CD4-positive, alpha-beta memory T cell (primary cell): ENCODE measurements at places on chromosomes 12 and 14.

- H3K36me3 ChIP-seq = no peaks in the 10 kb centered on the region
- H3K4me1 ChIP-seq = peaks cover 6% of the 10 kb centered on the region
- no peak overlapping the region for H3K27ac ChIP-seq
- DNase-seq = no peak
- no peak overlapping the region for H3K4me3 ChIP-seq
Measured at GRCh38 chr12:113104953-113105510, 30.5 kb downstream of the RASAL1 start.

DNA sequence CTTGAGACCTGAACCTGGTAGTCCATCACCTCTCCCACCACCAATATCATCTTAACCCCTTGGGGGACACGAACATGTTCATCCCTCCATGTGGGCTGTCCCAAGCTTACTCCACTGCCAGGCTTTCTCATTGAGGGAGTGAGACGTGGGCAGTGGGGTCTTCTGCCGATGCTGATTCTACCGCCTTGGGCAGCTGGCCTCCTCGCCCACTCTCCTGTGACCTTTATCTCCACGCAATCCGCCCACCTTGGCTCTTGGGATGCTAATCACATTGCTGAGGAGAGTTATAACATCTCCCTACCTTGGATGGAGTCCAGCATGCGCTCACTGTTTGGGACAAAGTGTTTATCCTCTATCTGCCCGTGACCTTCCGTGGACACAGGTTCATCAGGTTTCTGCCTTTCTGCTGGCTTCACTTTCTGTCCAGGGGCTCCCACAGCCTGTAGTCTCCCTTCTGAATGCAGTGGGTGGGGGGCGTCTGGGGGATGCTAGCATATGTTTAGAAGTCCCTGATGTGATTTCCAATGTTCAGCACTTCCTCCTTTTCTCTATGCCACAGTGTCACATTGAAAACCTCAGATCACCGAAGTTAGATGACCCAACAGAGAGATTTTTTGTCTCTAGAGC lies 53.2 kb upstream of the ESRRB start:
- no peaks in the 10 kb centered on the region for H3K36me3 ChIP-seq
- H3K27ac ChIP-seq = no peak overlapping the region
- DNase-seq = no peak
- H3K4me1 ChIP-seq = no peaks in the 10 kb centered on the region
- H3K27me3 ChIP-seq = no peaks in the 10 kb centered on the region

DNA sequence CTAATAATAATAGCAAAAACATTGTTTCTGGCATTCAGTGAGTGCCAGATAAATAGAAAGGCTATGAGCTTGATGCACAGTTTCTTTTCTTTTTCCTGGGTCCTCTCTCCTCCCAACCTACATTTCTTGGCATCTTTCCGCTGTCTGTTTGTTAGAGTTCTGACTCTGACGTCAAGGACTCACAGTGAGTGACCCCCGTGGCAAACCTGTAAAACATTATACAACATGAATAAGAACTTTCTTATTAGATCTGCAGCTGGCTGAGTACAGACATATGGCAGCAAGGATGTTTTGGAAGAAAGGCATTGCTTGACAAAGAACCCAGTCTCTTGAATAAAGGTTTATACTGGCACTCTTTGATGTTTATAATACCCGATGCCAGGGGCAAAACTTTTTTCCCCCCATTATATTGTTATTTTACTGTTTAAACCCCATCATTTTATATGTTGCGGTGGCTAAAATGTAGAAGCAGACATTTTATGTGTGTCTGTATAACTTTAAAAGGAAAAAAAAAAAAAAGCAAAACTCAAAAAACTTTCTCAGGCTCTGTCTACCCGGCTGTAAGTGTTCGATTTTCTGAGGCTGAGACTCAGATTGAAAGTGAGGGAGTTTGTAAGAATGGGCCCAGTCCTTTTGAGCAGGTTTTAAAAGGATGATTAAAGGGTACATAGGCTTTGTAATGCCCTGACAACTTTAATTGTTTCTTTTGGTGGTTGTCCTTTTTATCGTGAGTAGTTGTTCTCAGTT lies 159.3 kb downstream of the PDE3A start:
- H3K36me3 ChIP-seq = no peaks in the 10 kb centered on the region
- no peaks in the 10 kb centered on the region for H3K4me1 ChIP-seq
- no peak overlapping the region for H3K4me3 ChIP-seq
- no peak overlapping the region for H3K27ac ChIP-seq

- DNase-seq = no peak
- H3K4me1 ChIP-seq = peaks cover 12% of the 10 kb centered on the region
- H3K36me3 ChIP-seq = no peaks in the 10 kb centered on the region
- no peaks in the 10 kb centered on the region for H3K27me3 ChIP-seq
- no peak overlapping the region for H3K27ac ChIP-seq
- H3K4me3 ChIP-seq = no peak overlapping the region
Measured at GRCh38 chr14:102697501-102697900, 79.7 kb upstream of the TRAF3 start.

GRCh38 chr12:124684496-124684895 lies 117.1 kb upstream of the NCOR2 start:
- H3K4me3 ChIP-seq = no peak overlapping the region
- peaks cover 17% of the 10 kb centered on the region for H3K4me1 ChIP-seq
- H3K36me3 ChIP-seq = no peaks in the 10 kb centered on the region
- no peaks in the 10 kb centered on the region for H3K27me3 ChIP-seq

DNA sequence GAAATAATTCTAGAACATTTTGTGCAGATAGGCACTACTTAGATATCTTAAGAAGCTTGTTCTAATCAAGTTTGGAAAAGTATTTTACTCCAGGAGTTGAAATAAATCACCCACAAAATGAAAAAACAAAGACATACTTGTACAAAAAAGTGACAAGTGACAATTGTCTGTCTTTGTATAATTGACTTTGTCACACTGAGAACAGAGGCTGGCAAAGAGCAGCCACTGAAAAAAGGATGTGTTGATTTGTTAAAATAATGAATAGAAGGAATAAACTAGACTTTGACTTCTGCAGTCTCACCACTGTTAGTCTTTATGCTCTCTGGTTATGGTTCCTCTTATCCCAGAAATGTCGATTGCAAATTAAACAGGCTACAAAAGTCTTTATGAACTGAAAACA lies 77.6 kb downstream of the PTPRR start:
- DNase-seq = no peak
- no peak overlapping the region for H3K27ac ChIP-seq
- no peak overlapping the region for H3K4me3 ChIP-seq
- H3K27me3 ChIP-seq = no peaks in the 10 kb centered on the region
- no peaks in the 10 kb centered on the region for H3K36me3 ChIP-seq
- H3K4me1 ChIP-seq = no peaks in the 10 kb centered on the region

- no peaks in the 10 kb centered on the region for H3K36me3 ChIP-seq
- no peaks in the 10 kb centered on the region for H3K27me3 ChIP-seq
- DNase-seq = no peak
- no peak overlapping the region for H3K4me3 ChIP-seq
Measured at GRCh38 chr12:87676731-87677130, 352.5 kb downstream of the C12orf50 start.

- H3K4me3 ChIP-seq = no peak overlapping the region
- H3K27me3 ChIP-seq = no peaks in the 10 kb centered on the region
- no peaks in the 10 kb centered on the region for H3K4me1 ChIP-seq
- DNase-seq = no peak
- H3K27ac ChIP-seq = no peak overlapping the region
Measured at GRCh38 chr12:77402716-77403115, 337.3 kb upstream of the E2F7 start.

- no peaks in the 10 kb centered on the region for H3K36me3 ChIP-seq
- no peaks in the 10 kb centered on the region for H3K4me1 ChIP-seq
- DNase-seq = no peak
- H3K4me3 ChIP-seq = no peak overlapping the region
Measured at GRCh38 chr12:125220404-125221273, 155.4 kb downstream of the AACS start.

- no peak for DNase-seq
- no peak overlapping the region for H3K4me3 ChIP-seq
- peaks cover 3% of the 10 kb centered on the region for H3K4me1 ChIP-seq
- no peaks in the 10 kb centered on the region for H3K36me3 ChIP-seq
Measured at GRCh38 chr14:102629011-102629444, 36.6 kb downstream of the RCOR1 start.

- peaks cover 2% of the 10 kb centered on the region for H3K4me1 ChIP-seq
- no peak overlapping the region for H3K27ac ChIP-seq
- no peaks in the 10 kb centered on the region for H3K27me3 ChIP-seq
- H3K4me3 ChIP-seq = no peak overlapping the region
Measured at GRCh38 chr12:92602930-92603623, 99.7 kb upstream of the PLEKHG7 start.

GRCh38 chr14:75915045-75915444 lies 66.8 kb downstream of the TGFB3 start:
- H3K4me3 ChIP-seq = no peak overlapping the region
- H3K36me3 ChIP-seq = no peaks in the 10 kb centered on the region
- no peak for DNase-seq
- H3K27me3 ChIP-seq = no peaks in the 10 kb centered on the region

DNA sequence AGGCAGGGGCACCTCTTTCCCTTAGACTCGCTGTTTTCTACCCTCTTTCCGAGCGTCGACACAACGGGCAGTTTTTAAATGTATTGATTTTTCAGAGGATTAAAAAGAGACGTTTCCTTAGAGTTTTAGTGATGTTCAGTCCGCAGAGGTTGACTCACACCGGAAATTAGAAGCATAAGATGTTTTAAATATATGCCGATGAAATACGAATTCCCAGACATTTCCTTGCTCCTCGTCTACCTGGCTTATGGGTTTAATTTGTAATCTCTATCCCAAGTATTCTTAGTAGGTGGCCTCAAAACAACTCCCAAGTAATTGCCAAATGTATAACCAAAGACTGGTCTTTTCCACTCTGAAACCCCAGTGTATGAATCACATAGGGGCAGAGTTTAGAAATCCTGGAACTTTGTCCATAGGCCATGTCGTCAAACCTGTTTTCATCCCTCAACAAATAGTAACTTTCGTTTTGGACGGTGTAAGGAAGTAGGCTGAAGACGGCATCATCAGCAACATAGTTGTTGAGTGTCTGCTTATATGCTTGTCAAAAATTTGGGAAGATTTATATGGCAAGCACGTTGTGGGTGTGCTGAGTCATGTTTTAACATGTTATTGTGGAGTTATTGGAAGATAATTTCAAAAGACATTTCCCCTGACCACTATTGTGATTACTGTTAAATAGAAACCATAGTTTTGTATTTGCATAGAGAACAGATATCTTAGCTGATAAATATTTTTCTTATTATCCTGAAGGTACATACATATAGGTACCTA lies 824 bp downstream of the TBK1 start:
- H3K27ac ChIP-seq = peak overlapping the region; percentile 92
- no peak for DNase-seq
- H3K4me1 ChIP-seq = peaks cover 57% of the 10 kb centered on the region
- H3K4me3 ChIP-seq = peak overlapping the region; percentile 97

- H3K4me1 ChIP-seq = no peaks in the 10 kb centered on the region
- H3K27ac ChIP-seq = no peak overlapping the region
- no peak overlapping the region for H3K4me3 ChIP-seq
- no peak for DNase-seq
- no peaks in the 10 kb centered on the region for H3K36me3 ChIP-seq
- no peaks in the 10 kb centered on the region for H3K27me3 ChIP-seq
Measured at GRCh38 chr14:67833403-67833802, 13.8 kb downstream of the RAD51B start.

DNA sequence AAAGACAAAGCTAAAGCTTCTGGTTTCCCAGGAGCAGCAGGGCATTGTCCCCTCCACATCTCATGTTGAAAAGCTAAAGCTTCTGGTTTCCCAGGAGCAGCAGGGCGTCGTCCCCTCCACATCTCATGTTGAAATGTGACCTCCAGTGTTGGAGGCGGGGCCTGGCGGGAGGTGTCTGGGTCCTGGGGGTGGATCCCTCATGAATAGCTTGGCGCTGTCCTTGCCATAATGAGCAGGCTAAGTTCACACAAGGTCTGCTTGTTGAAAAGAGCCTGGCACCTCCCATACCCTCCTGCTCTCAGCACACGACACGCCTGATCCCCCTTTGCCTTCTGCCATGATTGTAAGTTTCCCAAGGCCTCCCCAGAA lies 123.7 kb downstream of the PIWIL1 start:
- no peak overlapping the region for H3K4me3 ChIP-seq
- DNase-seq = no peak
- H3K36me3 ChIP-seq = no peaks in the 10 kb centered on the region
- H3K4me1 ChIP-seq = no peaks in the 10 kb centered on the region
- no peaks in the 10 kb centered on the region for H3K27me3 ChIP-seq
- H3K27ac ChIP-seq = no peak overlapping the region

DNA sequence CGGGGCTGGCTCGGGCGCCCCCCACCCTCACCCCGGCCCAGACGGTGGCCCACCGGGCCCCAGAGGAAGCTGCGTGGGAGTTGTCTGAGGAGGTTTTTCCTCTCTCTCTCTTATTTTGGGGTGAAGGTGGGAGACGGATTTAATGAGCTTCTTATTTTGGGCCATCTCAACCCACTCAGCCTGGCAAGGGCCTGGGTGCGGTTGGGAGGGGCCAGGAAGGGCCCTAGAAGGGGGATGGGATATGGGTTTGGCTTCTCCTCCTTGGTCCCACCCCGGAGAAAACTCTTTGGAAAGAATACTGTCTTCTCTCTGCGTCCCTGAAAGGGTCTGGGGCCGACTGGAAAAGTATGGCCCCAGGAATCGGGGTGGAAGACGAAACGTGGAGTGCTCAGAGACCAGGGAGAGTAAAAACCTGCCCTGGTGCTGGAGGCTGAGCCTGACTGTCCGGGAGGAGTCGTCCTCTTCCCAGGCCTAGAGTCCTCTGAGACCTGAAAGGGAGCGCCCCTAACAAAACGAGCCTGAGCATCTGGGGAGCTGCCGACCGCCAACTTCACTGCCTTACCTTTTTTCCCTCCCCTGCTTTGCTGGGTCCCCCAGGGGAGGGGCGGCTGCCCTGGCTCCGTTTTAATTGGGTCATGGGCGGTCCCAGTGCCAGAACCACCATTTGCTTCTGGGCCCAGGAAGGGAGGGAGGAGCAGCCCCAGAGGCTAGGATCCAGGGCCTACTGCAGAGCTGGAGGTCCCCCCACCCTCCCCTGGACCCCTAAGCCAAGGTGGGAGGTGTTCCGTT lies 1.6 kb downstream of the MMP14 start:
- no peak overlapping the region for H3K27ac ChIP-seq
- DNase-seq = no peak
- peaks cover 11% of the 10 kb centered on the region for H3K4me1 ChIP-seq
- H3K36me3 ChIP-seq = peaks cover 7% of the 10 kb centered on the region

- H3K27me3 ChIP-seq = no peaks in the 10 kb centered on the region
- no peak overlapping the region for H3K4me3 ChIP-seq
- H3K36me3 ChIP-seq = no peaks in the 10 kb centered on the region
- DNase-seq = peak; percentile 44
- H3K4me1 ChIP-seq = peaks cover 31% of the 10 kb centered on the region
Measured at GRCh38 chr12:52052468-52053186, 1.4 kb downstream of the NR4A1 start.
